ENCODE measurements at places on chromosomes 4 and X.

DNA sequence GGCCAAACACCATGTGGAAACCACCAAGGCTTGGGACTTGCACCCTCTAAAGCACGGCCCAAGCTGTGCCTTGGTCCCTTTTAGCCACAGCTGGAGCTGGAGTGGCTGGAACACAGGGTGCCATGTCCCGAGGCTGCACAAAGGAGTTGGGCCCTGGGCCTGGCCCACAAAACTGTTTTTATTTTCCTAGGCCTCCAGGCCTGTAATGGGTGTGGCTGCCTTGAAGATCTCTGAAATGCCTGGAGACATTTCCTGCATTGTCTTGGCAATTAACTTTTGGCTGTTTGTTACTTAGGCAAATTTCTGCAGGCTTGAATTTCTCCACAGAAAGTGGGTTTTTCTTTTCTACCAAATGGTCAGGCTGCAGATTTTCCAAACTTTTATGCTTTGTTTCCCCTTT is 55.7 kb downstream of the IL15 start:
- DNase-seq, result no peak

GRCh38 chrX:44308869-44309268 is 34.6 kb downstream of the EFHC2 start:
- DNase-seq, result no peak

GRCh38 chr4:102344520-102344953 is 745 bp downstream of the SLC39A8 start:
- DNase-seq, result peak; percentile 49

- no peak for DNase-seq
Observed at GRCh38 chr4:110503270-110504083, 27.5 kb downstream of the ENPEP start.

DNA sequence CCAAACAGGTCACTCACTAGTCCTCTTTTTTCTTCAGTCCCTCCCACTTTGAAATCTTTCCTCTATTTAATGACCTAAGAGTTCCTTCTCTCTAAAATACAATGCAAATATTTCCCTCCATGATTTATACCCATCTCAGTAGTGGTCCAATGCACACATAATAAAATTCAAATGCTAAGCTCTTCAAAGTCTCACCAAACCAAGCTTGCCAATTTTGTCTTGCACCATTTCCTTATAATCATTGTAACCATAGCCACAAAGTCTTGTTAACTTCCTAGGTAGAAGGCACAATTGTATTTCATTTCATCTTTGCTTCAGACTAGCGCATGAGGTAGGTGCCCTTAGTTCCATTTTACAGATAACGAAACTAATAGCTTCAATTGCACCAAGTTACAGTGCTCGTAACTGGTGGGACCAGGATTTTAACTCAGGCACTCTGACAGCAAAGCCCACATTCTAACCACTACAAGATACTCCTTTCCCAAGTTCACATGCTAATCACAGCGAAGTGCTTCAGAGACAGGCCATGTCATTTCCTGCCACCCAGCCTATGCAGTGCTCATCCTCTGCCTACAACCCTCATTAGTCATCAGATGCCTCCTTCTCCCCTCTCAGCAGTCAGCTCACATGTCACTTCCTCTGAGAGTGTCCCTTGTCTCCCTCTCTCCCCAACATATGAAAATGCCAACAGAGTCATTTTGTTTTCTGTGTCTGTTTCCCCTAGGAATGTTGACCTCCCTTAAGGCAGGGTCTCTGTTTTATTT is 66.9 kb upstream of the PPARGC1A start:
- no peak for DNase-seq

GRCh38 chr4:80184053-80184824 is 13.1 kb upstream of the PRDM8 start:
- DNase-seq, result peak; percentile 88

DNA sequence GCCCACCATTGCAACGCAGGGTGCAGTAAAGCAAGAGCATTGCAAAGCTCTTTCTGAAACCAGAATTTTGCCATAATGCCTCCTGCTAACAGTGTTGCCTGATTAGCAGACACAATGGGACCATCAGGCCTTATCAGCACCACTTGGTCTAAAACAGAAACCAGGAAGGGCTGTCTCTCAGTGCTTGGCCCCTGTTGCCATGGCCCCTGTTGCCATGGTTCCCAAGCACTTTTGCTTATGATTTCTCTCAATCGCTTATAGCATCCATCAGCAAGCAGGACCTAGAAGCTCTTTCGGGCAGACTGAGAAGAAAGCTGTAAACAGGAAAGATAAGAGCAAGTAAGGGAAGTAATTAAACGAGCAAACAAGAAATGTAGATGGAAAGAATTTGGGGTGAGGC is 36.8 kb downstream of the RTL5 start:
- DNase-seq, result no peak

DNA sequence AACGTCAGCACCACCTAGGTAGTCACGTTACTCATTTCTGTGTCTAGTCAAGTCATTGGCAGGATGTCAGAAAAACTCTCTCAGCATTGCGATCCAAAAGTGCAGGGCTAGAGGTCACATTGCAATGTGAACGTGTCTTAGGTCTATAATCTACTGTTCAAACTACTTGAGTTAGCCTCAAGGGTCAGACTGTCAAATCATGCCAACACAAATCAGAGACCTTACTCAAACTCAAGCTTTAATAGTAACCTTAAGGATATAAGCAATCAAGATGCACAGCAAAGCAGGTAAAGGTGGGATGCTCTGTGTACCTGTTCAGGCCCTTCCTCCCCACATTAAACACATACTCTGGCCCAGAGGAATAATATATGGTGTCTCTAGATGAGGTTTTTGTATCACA is 114.4 kb upstream of the NOCT start:
- DNase-seq, result no peak

- DNase-seq, result peak; percentile 80
Observed at GRCh38 chrX:107673933-107674479, 45.7 kb downstream of the PRPS1 start.

- DNase-seq, result no peak
Observed at GRCh38 chr4:101670897-101671296, 119.6 kb upstream of the BANK1 start.

All from activated naive CD4-positive, alpha-beta T cell (primary cell).